Fibroblast of skin of abdomen (primary cell): ENCODE measurements at places on chromosomes 7 and 10.

GRCh38 chr10:13769946-13770345 lies 183.2 kb downstream of the PRPF18 start:
- peak; percentile 83 for DNase-seq

- DNase-seq: no peak
These were observed 10.9 kb upstream of the MAP3K8 start for GRCh38 chr10:30422981-30423654.

- DNase-seq: no peak
These were observed 19.2 kb upstream of the ATOH7 start for GRCh38 chr10:68251151-68251550.

DNA sequence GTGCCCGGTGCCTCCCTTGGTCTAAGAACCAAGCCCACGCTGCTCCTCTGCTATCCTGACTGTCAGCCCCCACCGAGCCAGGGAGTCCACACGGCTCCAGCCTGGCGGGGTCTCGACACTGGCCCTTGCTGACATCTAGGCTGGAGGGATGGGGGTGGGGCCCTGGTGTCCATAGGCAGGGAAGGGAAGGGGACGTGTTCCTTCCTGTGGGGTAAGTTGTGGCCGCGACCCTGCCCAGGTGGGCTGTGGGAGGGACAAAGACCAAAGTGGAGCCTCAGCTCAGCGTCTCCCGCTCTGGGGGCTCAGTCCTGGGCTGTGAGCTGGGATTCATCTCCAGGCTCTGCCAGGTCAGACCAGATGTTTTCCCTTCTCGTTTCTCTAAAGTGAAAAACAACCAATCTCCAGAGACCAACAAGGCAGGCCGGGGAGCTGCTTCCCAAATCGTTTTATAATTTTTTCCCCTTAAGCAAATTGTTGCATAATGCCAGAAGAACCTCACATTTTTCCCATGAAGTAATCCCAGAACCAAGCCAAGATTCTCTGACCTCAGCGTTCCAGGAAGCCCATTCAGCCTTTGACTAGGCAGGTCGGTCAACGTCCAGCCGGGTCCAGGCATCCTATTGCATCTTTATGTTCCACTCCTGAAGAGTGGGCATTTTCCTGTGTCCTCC lies 101.2 kb downstream of the RGS10 start:
- DNase-seq: peak; percentile 74

- DNase-seq: no peak
These were observed 15.8 kb downstream of the MACC1 start for GRCh38 chr7:20201380-20201779.

GRCh38 chr10:114232561-114233176 lies 6.4 kb upstream of the VWA2 start:
- DNase-seq: no peak

GRCh38 chr10:102406815-102407214 lies 11.3 kb downstream of the NFKB2 start:
- DNase-seq: no peak

DNA sequence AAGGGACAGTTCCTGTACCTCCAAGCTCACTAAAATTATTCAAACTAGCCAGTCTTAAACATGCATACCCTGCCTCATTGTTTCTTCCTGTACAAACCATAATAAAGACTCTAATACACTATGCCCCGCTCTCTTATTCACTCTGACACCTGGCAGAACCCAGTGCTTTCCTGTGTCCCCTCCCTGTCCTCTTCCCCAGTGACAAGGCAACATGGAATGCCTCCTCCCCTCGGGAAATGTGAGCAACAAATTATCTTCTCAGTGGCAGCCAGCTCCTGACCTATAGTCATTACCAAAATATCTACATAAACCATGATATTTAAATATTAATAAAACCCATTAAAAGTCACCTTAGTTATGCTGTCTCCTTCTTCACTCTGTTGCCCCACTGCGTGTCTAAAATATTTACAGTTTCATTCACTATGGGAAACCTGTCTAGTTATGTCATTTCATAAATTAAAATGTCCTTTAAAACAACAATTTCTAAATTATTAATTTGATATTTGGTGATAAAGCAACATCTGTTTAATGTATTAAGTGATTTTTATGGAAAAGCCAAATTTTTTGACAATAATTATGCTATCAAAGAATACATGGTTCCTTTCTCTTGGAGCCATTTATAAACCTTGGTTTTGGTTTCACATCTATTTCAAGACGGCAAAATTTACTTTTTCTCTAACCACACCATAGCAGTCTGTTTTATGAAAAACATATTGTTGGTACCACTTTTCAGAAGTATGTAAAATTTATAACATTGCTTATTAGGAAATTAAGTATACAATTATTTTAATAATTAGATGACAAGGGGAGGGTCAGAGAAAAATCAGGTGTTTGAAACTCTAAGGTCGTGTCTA lies 1355.2 kb downstream of the XPNPEP1 start:
- DNase-seq: no peak

DNA sequence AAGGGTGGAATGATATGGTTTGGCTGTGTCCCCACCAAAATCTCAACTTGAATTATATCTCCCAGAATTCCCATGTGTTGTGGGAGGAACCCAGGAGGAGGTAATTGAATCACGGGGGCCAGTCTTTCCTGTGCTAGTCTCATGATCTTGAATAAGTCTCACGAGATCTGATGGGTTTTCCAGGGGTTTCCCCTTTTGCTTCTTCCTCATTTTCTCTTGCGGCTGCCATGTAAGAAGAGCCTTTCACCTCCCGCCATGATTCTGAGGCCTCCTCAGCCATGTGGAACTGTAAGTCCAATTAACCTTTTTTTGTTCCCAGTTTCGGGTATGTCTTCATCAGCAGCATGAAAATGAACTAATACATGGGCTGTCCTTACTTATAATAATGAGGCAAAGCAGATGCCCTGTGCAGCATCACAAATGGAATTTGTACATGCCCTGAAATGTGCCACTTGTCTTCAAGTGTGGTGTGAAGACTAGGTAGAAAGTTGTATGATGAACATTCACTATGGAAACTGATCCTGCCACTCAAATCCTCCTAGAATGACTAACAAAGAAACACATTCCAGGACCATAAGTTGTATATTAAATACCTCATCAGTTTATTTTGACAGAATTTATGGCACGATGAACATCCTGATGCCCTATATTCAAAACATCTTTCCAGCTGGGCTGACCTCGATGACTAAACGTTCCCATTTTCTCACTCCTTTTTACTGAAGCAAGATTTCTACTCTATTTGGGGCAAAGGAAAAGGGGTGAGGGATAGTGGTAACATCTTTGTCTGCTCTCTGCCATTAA lies 122.8 kb upstream of the CTTNBP2 start:
- DNase-seq: peak; percentile 1
